ENCODE measurements at places on chromosomes 2 and 18. TPM values are rescaled to one million over a fixed set of nuclear protein-coding genes. Genes with fewer than 3 reads are reported as not detected.

VIT gene
- total RNA-seq, result not detected

TMEM247 gene
- not detected for total RNA-seq

POTEI gene
- total RNA-seq, result not detected

CDCA7 gene
- 81.4 TPM for total RNA-seq

C1QL2 gene
- not detected for total RNA-seq

STAT1 gene
- total RNA-seq, result 784 TPM

FBXO48 gene
- total RNA-seq, result 2.5 TPM

PAIP2B gene
- total RNA-seq, result 0.74 TPM

CAPN14 gene
- 0.68 TPM for total RNA-seq

COL5A2 gene
- total RNA-seq, result 0.41 TPM

TSPYL6 gene
- not detected for total RNA-seq

NTSR2 gene
- not detected for total RNA-seq

MEP1B gene
- 0.10 TPM for total RNA-seq

HOXD13 gene
- total RNA-seq, result not detected

PIKFYVE gene
- 40.2 TPM for total RNA-seq

TRIM43 gene
- not detected for total RNA-seq

SPATA3 gene
- not detected for total RNA-seq

STK11IP gene
- total RNA-seq, result 38.7 TPM

UCN gene
- total RNA-seq, result 2.6 TPM

MCEE gene
- total RNA-seq, result 17.4 TPM

BCL11A gene
- total RNA-seq, result not detected

PDE1A gene
- total RNA-seq, result not detected

NAT8 gene
- not detected for total RNA-seq

IKZF2 gene
- total RNA-seq, result 2.6 TPM

CCDC148 gene
- total RNA-seq, result not detected

WIPF1 gene
- total RNA-seq, result 588 TPM

MRPL30 gene
- 22.7 TPM for total RNA-seq

PROM2 gene
- total RNA-seq, result 1.4 TPM

DHRS9 gene
- 0.12 TPM for total RNA-seq

MBOAT2 gene
- total RNA-seq, result 4.7 TPM

IL36A gene
- total RNA-seq, result 0.32 TPM
